Smooth muscle cell of trachea (primary cell): ENCODE measurements at places on chromosomes 5 and 9. TPM values are rescaled to one million over a fixed set of nuclear protein-coding genes. Genes with fewer than 3 reads are reported as not detected.

Gene IFNK
- total RNA-seq, result not detected in 2 replicates

Gene PCDHA5
- under 0.01 TPM in 1 of 2 replicates, not detected in the other for total RNA-seq

Gene PDE6A
- total RNA-seq, result not detected in 2 replicates

Gene GRAMD2B
- total RNA-seq, result 9.5 and 10.6 TPM in 2 replicates

Gene LCN2
- not detected in 2 replicates for total RNA-seq

Gene PCDHGA4
- total RNA-seq, result 8.9 and 11.1 TPM in 2 replicates

Gene TYRP1
- not detected in 2 replicates for total RNA-seq

Gene NFIB
- 13.7 and 40.7 TPM in 2 replicates for total RNA-seq

Gene PTPRD
- total RNA-seq, result 13.1 and 21.5 TPM in 2 replicates

Gene SELENOP
- total RNA-seq, result 334 and 703 TPM in 2 replicates
